ENCODE measurements at places on chromosomes 12 and 14.

DNA sequence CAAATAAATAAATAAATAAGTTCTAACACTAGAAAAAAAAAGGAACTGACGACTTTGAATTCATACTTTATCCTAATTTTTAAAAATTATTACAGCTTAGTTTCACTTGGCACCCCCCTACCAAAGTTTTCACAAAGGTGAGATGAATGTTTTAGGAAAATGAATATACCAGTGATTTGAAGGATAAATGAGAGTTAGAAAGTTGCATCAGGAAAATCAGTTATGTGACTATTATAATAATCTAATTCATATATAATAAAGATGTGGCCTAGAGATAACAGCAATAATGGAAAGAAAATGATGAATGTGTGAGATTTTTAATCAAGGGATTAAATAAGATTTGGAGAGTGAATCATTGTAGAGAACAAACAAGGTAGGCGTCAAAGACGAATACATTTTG, 103.0 kb upstream of the RAP1B start:
- no peak for DNase-seq

DNA sequence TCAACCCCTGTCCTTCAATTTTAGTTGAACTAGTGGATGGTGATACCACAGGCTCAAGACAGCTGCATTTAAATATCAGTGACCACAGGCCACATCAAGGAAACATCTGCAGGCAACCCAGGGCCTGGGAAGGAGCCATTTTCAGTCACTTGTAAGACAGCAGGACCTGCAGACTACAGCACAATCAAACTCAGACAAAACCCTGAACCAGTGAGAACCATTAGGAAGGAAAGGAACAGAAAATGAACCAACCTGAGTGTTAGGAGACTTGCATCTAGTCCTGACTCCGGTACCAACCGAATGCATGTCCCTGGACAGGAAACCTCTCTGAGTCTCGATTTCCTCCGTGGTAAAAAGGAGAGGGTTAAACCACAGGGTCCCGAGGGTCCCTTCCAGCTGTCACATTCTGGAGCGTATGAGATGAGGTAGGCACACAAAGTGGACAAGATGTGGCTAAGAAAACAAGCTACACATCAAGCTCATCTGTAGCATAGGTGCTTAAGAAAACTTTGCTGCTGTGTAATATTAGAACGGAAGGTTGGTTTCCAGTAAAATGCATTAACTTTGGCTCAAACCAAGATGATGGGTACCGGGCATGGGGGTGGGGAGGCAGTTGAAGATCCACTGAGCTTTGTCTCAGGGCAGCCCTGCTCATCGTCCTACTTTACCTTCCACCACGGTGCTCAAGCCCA, 1.6 kb upstream of the CDKN1B start:
- peak; percentile 10 for DNase-seq

DNA sequence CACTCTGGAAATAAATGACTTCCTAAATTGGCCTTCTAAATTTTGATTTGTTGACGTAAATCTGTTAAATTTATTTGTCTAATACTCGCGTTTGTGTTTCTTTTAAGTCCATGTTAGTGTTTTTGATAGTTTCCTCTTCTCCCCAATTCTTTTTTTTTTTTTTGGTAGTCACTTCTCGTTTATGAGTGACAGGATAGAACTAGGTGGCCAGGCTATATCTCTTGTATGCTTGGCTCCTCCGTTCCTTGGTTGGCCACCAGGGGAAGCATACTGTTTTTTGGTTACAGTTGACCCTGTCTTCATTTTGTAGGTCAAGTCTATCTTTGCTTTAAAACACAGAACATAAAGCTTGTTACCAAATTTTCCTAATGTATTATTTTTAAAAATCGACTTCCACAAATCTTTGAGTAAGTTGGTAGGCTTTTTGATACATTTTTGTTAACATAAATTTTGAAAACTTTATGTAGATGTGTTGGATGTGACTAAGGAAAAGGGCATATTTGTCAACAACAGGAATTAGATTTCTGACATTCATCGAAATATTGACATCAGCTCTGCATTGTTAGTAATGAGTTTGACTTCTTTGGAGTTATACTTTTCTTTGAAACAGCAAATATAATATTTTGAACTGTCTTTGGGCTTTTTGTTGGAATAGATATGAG, 2.2 kb downstream of the RCOR1 start:
- no peak for DNase-seq

GRCh38 chr14:102975662-102976061, 53.2 kb downstream of the AMN start:
- DNase-seq = no peak

DNA sequence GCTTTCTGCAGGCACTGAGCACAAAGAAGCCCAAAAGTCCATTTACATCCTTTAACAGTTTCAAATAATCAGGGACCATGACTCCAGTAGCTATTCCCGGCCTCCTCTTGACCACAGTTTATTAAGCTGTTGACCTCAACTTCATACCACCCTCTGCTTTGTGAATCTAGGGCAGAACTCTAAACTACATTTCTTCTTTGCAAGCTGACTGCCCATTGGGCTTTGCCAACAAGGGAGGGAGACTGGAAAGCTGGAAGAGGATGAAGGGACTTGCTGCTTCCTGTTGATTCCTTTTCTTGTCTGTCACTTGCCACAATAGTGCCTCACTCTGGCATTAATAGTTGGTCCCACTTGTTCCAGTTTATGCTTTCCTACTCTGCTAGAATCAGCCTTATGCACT, 2.7 kb downstream of the CGRRF1 start:
- DNase-seq = no peak

DNA sequence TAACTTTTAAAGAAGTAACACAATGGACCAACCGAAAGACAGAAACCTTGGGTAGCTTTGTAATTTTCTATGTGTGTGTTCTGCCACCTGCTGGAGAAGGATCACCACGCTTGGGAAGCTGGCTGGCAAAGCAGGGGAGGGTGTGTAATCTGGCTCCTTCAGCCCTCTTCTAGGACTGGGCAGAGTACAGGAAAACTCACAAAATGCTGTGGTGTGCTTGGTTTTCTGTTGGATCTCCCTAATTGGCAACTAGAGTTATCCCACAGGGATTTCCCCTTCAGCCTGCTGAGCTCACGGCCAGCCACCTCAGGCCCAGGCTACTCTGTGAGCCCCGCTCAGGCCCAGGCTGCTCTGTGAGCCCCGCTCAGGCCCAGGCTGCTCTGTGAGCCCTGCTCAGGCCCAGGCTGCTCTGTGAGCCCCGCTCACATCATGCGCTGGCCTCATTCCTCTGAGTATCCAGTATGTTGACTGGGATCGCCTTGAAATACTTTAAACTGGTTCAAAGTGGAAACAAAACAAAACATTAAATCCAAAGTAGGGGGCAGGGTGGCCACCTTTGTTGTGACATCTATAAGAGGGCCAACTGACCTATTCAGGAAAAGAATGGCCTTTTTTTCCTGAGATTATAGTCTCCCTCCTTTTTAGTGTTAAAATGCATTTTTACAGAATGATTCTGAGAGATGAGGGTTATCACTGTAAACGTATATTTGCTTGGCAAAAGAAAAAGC, 52.0 kb upstream of the RNU6-8 start:
- no peak for DNase-seq

DNA sequence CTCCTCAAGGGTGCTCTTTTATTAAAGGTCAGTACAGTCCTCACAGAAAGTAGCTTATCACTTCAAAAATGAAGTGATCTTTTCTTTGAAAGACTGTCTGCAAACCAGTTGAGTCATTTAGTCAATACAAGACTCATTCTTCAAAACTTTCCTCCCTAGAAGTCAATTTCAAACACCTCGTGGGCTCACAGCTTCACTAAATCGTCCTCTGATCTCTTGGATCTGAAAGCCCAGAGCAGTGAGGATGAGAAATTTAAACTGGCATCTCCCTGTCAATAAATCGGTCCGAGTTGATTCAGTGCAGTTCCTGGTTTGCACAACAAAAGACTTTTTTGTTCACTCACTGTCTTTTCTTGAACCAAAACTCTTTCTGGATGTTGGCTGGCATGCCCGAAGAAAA, 44.5 kb downstream of the NUAK1 start:
- DNase-seq = no peak

GRCh38 chr12:113062502-113063395, 6.2 kb downstream of the DTX1 start:
- no peak for DNase-seq

DNA sequence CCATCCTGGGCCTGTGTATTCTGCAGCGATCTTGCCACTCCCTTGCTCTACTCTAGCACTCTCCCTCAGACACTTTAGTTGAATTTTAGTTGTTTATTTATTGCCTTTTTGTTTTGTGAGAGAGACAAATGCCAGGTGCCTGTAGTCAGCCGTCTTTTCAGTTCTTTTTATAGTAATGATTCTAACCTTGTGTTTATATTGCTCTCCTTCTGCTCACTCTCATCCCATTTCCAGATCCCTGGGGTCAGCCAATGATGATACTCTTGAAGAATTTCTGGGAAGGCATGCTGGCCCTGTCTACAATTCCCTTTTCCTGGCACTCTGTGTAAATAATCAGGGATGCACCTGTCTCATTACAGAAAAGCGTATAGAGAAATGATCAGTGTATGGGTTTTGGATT, 334.1 kb upstream of the MIS18BP1 start:
- DNase-seq = no peak

DNA sequence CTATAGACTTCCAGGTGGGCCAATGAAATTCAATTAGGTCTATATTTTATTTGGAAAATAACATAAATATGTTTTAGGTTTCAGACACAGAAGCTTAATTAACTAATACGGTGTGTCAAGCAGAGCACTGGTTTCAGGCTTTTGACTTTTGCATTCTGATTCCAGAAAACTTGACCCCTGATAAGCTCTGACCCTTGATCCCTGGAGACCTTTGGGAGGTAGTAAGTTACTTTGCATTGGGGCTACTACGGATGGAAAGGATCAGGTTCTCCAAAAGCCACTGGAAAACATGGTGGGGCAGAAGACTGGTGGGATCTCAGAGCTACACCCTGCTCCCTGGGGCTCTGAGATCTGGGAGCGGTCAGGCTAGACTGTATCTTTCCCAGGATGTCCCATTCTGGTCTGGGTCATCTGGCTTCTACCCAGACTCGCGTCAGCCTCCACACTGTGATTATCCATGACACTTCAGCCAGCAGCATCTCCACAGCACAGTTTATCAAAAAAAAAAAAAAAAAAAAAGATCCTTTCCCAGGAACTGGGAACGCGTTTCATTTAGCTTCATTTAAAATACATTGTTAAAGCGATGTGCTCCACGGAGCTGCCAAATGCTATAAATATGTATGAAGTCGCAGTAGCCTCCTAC, 17.8 kb upstream of the EMP1 start:
- DNase-seq = no peak

- DNase-seq = no peak
Observed at GRCh38 chr12:58530742-58531062, 389.6 kb downstream of the LRIG3 start.

- no peak for DNase-seq
Observed at GRCh38 chr14:49896966-49897365, 4.1 kb downstream of the ARF6 start.

- no peak for DNase-seq
Observed at GRCh38 chr12:10571141-10571540, 42.3 kb downstream of the MAGOHB start.

GRCh38 chr14:77369285-77369684, 7.6 kb downstream of the TMED8 start:
- no peak for DNase-seq

DNA sequence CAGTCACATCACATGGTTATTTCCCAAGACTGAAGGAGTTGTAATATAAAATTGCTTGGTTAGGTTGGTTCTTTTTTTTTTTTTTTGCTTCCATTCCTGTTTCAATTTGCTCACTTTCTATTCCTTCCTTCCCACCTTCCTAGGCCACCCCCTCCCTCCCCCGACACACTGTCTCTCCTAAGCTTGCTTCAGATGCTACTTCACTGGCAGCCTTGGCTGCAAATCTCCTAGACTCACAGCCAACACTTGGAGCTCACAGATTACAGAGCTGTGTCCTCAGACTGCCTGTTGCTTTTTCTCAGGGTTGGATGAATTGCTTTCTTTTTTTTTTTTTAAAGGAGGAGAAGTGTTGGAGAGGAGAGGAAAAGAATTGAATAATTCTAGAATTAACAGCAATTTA, 77.3 kb upstream of the GRIN2B start:
- no peak for DNase-seq

GRCh38 chr14:75434890-75435248, 7.0 kb downstream of the JDP2 start:
- DNase-seq = no peak

GRCh38 chr12:107760207-107760808, 629 bp downstream of the PRDM4 start:
- DNase-seq = no peak

GRCh38 chr12:100251917-100252316, 15.0 kb downstream of the DEPDC4 start:
- no peak for DNase-seq

- no peak for DNase-seq
Observed at GRCh38 chr12:180445-180844, 33.5 kb downstream of the SLC6A12 start.

DNA sequence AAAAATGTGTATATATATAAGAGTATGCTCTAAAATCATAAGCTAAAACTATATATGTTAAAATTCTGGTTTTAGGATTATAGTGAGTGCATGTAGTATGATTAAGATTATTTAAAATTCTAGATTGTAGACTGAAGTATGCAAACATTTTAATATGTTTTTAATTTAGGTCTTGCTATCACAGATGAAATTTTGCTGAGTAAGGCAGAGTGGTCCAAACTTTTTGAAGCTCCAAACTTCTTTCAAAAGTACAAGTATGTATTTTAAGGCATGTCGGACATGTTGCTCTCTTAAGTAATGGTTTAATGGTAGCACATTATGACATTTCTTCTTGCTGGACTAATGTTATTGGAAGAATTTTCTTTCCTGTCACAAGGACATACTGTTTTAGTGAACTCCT, 34.6 kb downstream of the PAPOLA start:
- DNase-seq = no peak

DNA sequence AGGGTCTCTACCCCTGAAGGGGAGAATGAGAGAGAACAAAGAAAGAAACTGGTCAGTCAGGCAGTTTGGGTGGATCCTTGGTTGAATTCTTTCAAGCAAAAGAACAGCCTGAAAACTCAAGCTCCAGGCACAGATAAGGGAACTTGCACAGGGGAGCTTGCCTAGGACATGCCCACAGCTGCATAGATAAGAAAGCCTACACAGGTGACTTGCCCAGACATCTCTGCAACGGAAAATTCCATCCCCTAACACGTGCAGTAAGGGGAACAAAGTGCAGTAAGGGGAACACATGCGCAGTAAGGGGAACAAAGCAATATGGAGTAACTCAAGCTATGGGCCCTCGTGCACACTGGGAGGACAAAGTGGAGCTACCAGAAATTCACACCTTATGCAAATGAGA, 540.1 kb upstream of the MIS18BP1 start:
- no peak for DNase-seq

DNA sequence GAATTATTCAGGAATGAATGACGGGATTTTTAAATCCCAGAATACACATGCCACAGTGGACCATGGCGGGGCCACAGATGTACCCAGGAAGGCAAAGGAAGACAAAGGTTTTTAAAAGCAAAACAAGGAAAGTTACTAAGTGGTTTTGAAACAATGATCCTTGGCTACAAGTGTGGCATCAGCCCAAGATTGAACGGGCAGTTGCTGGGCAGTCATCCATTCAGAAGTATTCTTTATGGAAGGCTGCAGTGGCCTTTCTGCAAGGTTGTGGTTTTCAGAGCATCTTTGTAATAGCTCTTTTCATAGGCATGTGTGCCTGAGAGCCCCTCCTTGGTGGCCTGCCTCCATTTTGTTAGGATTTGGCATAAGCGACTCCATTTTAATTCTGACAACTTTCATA, 13.4 kb upstream of the IFI27 start:
- no peak for DNase-seq

Measured in activated naive CD4-positive, alpha-beta T cell (primary cell).